CD4-positive, alpha-beta T cell treated with Interleukin-2 at 100 ng/mL for 4 hours (primary cell): ENCODE measurements at places on chromosomes 7 and 10.

GRCh38 chr10:133150656-133151055 is 9.4 kb upstream of the KNDC1 start:
- no peak for DNase-seq

DNA sequence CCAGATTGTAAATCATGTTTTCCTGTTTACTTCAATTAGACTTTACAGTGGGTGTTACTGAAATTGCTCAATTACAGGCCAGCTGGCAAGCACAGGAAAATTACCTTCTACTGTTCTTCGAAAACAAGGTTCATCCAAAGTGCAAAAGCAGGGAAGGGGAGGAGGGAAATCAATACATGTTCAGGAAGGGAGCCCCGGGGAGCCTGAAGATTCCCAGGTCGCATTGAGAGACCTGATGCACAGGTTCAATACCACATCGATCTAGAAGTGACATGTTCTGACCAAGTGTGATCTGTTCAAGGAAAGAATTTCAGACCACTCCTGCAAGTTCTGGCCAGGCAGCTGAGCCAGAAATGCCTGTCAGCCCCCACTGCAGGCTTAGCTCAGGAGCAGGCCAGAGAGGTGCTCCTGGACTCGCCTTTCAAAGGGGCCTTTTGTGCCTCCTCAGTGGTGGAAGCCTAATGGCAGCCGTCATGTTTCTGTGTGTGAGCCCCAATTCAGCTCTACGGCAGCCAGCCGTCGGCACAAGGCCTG is 35.9 kb downstream of the FAM53B start:
- no peak for DNase-seq

DNA sequence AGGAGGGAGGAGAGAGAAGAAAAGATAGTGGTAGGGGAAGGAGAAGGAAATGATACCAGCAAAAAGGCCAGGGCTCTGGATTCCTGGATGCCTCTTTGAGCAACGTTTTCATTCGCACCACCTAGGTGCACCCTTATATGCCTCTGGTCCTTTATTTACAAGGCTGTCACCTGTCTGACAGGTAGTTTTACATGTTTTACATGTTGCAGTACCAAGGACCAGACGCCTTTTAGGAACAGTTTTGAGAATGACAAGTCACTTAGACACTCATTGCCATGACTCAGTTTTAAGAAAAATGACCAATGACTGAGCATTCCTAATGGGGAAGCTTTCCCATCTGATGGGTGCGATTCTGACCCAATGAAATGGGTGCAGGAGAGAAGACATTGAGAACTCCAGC is 119.8 kb downstream of the GLI3 start:
- no peak for DNase-seq

DNA sequence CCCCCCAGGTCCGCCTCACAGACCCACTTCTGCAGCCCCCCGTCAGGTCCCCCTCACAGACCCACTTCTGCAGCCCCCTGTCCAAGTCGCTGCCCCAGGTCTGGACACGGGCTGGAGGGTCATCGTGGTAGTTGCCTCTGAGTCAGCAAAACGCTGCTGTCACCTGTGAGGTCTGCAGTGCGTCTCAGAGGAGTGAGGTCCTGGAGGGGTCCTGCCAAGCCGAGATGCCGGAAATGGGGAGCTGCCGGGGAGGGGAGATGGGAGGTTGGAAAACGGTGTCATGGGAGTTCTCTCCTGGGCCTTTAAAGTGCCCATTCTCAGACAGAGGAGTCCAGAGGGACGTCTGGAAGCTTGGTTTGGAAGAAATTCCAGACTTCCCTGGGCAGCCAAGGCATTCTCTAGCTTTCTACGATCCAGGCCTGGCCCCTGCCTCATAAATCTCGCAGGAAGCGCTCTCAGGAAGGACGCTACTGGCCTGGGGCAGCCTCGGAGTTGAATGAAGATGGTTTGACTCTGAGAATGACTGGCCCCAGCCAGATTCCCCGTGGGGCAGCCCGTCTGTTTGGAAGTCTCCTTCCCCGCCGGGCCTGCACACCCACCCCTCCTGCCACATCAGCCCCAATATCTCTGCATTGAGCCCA is 38.7 kb downstream of the CALML3 start:
- DNase-seq, result no peak

- DNase-seq, result no peak
Observed at GRCh38 chr7:83267141-83267631, 104.5 kb upstream of the PCLO start.

DNA sequence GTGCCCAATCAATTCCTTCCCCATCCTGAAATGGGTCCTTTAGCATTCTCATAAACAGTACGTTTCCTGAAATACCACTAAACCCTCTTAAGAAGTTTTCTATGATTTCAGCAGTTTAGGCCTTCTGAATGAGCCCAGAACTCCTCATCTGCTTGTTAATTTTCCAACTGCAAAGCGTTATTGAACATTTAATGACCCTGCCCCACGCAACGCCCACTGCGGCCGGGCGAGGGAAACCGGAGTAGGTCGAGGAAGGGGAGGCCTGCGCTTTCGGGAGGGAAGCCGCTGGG is 608 bp upstream of the UBN2 start:
- DNase-seq, result no peak

GRCh38 chr7:126716321-126716720 is 536.4 kb downstream of the GRM8 start:
- DNase-seq, result no peak

DNA sequence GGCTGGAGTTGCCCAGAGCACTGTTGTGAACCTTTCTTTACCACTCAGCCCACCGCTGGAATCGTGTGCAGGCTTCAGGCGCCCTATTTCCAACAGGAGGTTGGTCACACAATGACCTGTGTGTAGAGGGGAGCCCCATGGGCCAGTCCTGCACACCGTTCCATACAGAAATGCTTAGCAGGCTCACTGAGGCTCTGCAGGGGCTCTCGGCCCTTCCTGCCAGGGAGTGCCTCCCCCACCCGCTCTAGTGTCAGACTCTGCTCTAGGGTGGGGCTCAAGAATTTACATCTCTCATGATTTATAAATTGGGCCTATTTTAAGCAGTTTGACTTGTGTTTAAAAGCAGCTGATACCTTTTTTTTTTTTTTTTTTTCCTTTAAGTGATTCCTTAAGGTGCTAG is 42.0 kb downstream of the SHH start:
- DNase-seq, result no peak

GRCh38 chr10:71582506-71583475 is 136.8 kb downstream of the C10orf105 start:
- no peak for DNase-seq
